ENCODE measurements at places on chromosomes 3 and 15.

DNA sequence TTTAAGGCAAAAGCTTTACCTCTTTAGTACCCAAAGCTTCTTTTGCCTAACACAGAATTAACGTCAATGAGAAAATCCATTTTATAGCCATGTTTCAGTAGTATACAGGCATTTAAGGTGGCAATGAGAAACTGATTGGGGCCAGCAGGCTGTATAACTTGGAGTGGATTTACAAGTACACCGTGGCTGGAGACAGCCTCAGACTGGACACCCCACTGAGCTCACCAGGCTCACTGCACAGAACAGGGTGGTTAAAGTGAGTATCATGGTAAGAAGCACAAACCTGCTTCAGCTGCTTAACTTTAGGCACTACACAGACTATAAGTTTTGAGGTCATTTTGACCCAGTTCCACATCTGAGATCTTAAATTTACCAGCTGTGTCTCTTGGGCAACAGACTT lies 8.9 kb downstream of the CPOX start:
- DNase-seq: no peak

GRCh38 chr3:110971010-110971601 lies 100.5 kb upstream of the NECTIN3 start:
- DNase-seq: no peak

DNA sequence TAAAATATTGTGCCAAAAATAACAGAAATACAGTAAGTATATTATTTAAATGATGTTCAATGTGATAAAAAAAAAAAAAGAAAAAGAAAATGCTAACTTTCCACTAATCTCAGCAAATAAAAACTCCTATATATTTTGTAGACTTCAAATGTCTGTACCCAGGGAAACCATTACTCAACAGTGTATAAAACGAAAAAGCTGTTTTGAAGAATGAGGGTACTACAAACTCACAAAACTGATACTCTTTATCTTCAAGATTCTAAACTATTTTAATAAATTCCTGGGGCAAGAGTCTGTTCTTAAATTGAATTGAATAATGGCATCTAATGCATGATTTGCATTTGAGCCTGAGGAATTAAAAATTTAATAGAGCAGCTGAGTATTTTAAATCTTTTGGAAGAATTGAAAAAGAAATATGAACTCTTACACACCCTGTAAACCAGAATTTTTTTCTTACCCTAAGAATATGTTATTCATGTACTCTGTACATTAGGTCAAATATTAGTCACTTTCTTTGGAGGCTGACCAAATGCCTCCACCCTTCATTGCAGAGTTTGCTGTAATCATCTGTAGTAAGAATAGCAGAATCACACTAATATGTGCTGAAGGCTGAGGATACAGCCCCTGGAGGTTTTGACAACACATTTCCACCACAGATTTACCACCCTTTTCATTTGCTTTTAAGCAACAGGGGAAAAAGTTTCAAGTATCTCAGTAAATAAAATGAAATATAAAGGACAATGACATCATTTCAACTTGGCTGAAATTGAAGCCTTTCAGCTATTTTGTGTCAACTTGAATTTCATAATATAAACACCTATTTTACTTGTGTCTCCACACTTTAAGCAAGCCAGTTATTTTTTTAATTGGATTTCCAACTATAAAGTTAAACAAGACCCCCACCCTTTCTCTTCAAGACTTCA lies 79.7 kb downstream of the FBN1 start:
- no peak for DNase-seq

DNA sequence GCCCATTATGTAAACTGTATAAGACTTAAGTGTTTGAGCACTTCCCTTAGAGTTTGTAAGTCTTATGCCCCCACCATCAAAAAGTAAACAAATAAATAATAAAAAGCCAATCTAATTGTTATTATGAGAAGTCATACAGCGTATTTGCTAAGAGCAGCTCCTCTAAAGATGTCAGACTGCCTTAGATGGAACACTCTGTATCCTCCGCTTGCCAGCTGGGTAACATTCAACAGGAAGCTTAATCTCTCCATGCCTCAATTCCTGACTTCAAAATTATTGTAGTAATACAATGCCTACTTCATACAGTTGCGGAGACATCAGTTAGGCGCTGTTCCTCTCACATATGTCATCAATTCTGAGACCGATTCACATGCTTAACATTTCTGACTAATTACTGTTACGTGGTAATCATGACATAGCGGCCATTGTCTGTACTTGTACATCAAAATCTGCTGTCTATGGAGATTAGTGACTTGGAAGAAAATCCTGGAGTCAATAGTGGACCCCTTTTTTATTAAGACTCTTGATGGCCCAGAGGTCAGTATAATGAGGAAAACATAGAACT lies 417.7 kb downstream of the LPP start:
- DNase-seq: no peak

DNA sequence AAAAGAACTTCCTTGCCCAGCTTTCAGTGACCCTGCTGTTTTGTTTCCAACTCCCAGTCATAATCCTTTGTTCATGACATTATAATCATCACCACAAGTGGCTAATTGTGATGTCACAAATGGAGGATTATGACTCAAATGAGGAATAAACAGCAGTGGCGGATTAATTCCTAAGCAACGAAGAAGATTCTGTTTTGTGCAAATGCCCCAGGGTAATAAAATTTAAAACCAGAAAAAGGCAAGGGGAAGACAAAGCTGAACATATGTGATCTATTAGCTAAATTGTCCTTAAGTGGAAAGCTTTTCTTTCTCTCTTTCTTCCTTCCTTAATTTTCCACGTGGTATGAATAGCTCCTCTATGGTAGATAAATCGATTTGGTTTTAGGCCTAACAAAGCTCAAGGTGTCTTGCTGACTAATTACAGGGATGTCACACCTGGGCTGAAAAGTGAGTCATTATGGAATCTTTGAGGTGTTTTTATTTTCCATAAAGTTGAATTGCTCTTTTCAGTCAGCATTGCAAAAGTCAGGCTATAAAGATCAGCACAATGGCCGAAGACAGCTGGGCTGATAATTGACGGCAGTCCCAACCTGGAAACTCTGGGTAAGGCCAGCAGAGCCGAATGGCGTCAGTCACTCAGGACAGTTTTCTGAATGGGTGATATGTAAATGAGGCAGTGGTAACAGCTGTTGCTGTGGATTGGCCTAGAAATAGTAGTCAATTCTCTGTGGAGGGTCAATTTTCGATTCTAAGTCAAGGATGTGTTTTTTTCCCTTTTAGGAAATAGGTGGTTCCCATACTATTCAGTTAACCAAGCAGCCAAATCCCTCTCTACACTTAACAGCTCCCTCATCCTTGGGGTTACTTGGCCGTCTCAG lies 121.5 kb downstream of the PTPRG start:
- DNase-seq: no peak

DNA sequence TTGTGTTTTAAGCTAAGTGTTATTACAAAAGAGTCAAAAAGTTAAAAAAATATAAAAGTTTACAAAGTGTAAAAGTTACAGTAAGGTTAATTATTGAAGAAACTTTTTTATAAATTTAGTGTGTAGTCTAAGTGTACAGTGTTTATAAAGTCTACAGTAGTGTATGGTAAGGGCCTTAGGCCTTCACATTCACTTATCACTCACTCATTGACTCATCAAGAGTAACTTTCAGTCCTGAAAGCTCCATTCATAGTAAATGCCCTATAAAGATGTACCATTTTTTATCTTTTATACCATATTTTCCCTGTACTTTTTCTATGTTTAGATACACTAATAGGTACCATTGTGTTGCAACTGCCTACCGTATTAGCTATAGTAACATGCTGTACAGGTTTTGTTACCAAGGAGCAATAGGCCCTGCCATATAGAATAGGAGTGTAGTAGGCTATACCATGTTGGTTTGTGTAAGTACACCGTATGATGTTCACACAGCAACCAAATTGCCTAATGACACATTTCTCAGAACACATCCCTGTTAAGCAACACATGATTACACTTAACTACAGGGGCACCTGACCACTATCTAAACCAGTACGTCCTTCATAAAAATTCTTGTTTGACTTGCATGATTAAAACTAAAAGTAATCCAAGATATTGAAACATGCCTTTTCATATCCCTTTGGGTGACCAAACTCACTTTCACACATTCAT lies 17.2 kb downstream of the RAD18 start:
- no peak for DNase-seq

GRCh38 chr3:183975981-183976662 lies 41.6 kb downstream of the ABCC5 start:
- DNase-seq: no peak

- DNase-seq: no peak
Measured at GRCh38 chr3:177538048-177538749, 340.9 kb upstream of the TBL1XR1 start.

DNA sequence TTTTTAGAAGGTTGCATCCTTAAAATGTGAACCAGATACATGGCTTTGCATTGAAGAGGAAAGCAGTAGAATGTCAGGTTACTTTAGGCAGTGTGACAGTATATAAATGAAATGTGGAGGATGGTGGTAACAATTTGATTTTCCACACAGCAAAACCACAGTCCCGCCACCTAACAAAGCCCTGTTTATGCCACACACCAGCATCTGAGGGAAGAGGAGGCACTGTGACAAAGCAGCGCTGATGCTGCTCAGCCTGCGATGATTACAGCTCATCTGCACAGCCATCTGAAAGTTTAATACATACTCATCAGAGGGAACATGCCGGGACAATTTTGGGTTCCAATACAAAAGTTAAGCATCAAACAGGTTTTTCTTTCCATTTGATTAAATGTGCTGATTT lies 8.9 kb downstream of the RNF7 start:
- no peak for DNase-seq
